Ascending aorta (tissue), 2 donors: ENCODE measurements at places on chromosomes 6 and 20.

DNA sequence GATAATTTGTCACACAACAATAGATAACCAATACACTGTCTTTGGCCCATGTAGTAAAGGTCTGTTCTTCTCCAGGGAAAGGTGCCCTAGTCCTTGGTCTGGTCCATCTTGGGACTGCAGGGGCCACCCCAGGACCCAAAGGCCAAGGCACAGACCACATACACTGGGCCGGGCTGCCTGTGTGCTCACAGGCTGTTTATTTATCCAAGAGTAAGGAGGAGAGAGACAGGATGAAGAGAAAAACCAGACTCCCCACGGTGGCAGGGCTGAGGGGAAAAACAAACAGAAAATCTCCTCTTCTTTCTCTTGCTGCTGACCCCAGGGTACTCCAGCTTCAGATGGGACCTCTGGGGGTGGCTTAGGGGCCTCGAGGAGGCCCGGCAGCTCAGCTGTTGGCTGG, 6.5 kb upstream of the CDK5RAP1 start:
- DNase-seq = no peak

DNA sequence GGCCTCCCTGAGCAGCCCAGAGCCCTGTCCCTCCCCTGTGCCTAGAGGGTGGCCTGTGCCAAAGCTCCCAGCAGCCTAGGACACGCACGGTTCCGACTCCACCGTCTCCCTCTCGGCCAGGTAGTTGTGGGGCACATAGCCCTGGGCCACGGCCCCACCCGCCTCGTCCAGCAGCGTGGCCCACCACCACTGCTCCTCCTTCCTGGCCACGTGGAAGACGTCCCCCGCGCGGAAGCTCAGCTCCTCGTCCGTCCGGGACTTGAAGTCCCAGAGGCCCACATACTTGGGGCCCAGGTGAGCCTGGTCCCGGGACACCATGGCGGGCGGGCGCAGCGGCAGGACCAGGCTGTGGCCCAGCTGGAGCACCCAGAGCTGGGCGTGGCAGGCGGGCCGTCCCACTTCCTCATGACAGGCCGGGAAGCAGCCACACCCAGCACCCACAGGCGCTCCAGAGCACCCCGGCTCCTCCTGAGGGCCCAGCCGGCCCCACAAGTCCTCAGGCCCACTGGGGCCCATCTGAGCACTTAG, at the start of gene PTK6:
Gene PTK6 (minus strand): TSS at position 380 of the 528 bp plus-strand sequence. CDS start 62 bp downstream, at position 318.
- DNase-seq = no peak

- DNase-seq = no peak
These were observed 108.9 kb upstream of the CST7 start for GRCh38 chr20:24840121-24840713.

GRCh38 chr6:72864799-72865198, 242.9 kb downstream of the KCNQ5 start:
- no peak for DNase-seq

GRCh38 chr6:79801362-79801761, 146.0 kb downstream of the ELOVL4 start:
- no peak for DNase-seq
